ENCODE measurements at places on chromosomes 2 and 18.
A peak's percentile ranks its signal among the peaks of the same experiment; 100 is the strongest.

DNA sequence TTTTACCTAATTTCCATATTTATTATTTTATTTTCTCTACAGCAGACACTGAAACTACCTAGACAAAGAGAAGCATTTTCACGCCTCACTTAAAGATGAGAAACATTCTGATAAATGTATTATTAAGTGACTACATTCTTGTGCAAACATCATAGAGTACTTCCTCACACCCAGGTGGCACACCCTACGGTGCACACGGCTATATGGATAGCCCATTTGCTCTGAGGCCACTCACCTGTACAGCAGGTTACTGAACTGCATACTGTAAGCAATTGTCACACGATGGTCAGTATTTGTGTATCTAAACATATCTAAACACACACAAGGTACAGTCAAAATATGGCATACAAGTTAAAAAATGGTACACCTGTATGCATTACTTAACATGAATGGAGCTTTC is 481.4 kb downstream of the CMPK2 start:
- no peak for DNase-seq

GRCh38 chr2:74515271-74515980 is 1.2 kb downstream of the TLX2 start:
- no peak for DNase-seq

DNA sequence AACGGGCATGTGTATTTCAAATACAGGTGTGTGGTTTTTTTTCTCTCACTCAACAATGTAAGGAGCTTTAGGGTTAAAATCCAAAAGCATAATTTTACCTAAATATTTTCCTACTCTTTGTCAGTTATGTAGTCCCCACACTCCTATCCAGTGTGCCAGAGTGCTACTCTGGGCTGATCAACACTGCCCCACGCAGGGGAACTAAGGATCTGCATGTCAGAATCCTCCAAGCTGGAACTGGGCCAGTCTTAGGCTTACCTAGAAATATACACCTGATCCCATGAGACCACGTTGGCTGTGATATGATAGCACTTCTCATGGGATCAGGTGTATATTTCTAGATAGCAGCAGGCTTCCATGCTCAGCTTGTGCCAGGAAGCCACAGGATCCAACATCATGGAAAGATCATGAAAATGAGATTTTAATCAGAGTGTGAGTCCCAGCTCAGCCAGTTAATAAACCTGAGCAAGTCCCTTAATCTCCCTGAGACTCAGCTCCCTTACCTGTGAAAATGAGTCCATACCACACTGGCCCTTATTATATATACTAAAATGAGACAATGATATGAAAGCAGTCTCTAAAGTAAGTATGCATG is 29.7 kb downstream of the CCDC141 start:
- DNase-seq, result no peak

DNA sequence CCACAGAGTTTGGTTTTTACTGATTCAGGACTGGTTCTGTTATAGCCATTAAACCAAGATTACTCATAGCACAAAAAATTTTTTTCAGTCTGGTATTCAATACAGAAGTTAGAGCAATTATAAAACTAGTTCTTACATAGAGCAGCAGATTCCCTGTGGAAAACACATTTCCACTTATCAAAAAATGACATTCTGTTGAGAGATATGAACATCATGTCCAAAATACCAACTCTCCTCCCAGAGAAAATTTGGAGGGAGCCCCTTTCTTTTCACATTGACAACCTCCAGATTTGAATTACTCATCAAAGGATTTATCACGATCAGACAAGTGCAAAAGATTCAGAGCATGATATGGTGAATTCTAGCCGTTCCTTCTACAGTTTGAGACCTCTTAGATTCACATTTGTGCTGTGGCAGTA is 126.8 kb upstream of the SERPINE2 start:
- DNase-seq, result no peak

GRCh38 chr18:814300-815084 is 2.5 kb upstream of the YES1 start:
- no peak for DNase-seq

GRCh38 chr2:128601298-128602037 is 282.8 kb upstream of the HS6ST1 start:
- no peak for DNase-seq

GRCh38 chr2:187054501-187055319 is 205.7 kb upstream of the ZSWIM2 start:
- DNase-seq, result no peak

DNA sequence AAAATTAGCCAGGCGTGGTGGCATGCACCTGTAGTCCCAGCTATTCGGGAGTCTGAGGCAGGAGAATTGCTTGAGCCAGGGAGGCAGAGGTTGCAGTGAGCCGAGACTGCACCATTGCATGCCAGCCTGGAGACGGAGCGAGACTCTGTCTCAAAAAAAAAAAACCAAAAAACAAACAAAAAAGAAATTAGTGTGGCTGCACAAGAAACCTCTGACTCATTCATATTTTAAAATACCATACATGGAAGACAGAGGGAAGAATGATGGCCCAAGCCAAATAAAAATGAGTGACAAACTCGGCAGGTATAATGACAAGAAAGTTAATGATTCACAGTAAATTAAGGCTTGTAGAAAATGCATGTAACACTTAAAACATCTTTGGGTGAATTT is 875.8 kb downstream of the EPHA4 start:
- DNase-seq, result no peak

GRCh38 chr18:59516356-59517155 is 157.5 kb upstream of the LMAN1 start:
- DNase-seq, result peak; percentile 27

- DNase-seq, result no peak
These were observed 58.9 kb upstream of the THUMPD2 start for GRCh38 chr2:39837856-39838453.

DNA sequence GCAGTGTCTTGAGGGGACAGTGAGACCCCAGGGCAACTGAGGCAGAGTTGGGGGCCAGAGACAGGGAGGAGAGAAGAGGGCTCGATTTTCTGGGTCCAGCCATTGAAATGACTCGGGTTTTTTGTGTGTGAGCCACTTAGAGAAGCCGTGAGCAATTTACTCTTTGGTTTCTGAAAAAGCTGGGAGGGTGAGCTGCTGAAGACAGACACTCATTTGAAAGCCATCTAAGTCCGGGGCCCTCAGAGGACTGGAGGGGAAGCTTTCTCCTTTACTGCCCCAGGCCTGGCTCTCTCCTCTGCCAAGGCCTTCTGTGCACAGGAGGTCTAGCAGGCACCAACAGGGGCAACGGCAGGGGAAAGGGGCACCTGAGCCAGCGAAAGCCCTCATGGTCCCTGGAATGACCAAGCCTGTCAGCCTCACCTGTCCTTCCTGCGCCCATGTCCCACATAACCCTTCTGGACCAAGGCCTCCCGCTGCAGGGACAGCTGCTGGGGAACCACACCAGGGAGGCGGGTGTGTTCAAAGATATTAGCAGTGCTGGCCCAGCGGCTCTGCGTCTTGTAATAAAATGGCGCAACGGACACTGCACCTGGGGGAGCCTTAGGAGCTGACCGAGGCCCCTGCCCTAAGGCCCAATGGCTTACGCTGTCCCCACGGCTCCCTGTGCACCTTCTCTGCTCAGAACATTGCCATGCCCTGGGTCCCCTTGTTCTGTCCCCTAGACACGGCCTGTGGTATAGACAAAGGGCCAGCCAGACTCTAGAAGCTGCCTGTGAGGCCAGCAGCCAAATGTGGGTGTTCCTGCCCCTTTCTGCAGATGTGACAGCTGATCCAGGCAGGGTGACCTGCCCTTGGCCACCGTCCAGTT is 45.8 kb downstream of the HS6ST1 start:
- no peak for DNase-seq

- DNase-seq, result no peak
These were observed 21.7 kb downstream of the REV1 start for GRCh38 chr2:99468155-99468554.

- no peak for DNase-seq
These were observed 4.6 kb downstream of the TBC1D8 start for GRCh38 chr2:101146535-101146934.

- DNase-seq, result no peak
These were observed 8.6 kb upstream of the CDCA7 start for GRCh38 chr2:173346035-173346434.

- DNase-seq, result no peak
These were observed 1130.3 kb downstream of the DPP10 start for GRCh38 chr2:115572746-115573145.

- DNase-seq, result no peak
These were observed 32.3 kb downstream of the SCN9A start for GRCh38 chr2:166343467-166343866.

GRCh38 chr2:168186452-168186851 is 60.9 kb downstream of the STK39 start:
- DNase-seq, result no peak

DNA sequence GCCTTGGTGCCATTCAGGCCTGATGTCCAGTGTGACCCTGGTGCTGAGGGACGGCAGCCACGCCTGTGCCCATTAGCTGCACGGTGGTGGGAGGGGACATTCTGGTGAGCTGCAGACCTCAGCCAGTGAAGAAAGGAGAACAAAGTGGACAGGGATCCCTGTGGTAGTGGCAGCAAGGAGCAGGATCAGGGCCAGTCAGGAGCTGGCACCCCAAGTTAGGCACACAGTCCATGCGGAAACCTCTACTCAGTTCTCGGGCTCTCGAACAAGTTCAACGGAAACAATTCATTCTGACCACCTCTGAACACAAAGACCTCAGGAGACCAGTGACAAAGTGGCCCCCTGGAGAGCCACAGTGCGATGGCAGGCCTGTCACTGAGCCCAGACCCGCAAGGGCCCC is 30.1 kb downstream of the COA5 start:
- DNase-seq, result no peak

DNA sequence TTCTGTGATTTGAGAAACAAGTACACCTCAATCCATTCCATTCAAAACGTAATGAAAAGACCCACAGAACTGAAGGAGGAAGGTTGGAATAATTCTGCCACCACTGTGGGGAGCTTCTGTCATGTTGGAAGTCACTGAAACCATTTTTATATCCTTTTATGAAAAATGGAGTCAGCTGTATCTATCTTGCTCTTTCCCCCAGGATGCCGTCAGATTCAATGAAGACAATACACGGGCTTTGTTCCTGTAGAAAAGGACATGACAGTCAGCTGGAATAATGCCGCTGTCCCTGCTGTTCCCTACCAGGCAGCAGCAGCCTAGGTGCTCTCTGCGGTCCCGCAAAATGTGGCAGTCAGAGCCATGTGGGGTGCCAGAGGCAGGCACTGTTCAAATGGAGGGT is 52.5 kb upstream of the APCDD1 start:
- no peak for DNase-seq

DNA sequence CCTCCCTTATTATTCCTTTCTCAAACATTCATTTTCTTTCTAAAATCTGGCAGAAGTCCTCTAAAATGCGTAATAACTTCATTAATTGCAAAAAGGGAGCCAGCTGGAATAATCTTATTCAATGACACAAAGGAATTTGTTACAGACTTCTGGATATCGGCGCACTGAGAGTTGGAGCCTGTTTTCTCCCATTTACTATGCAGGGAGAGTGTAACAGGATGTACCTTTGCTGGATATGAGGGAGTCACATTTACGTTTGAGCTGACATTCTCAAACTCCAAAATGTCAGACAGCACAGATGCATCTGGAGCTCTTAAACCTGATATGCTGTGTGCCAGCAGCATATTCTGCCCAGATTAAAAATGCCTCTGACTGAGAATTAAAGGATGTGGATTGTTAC is 275.3 kb downstream of the TMX3 start:
- DNase-seq, result no peak

GRCh38 chr2:235951493-235951892 is 216.7 kb downstream of the GBX2 start:
- no peak for DNase-seq

DNA sequence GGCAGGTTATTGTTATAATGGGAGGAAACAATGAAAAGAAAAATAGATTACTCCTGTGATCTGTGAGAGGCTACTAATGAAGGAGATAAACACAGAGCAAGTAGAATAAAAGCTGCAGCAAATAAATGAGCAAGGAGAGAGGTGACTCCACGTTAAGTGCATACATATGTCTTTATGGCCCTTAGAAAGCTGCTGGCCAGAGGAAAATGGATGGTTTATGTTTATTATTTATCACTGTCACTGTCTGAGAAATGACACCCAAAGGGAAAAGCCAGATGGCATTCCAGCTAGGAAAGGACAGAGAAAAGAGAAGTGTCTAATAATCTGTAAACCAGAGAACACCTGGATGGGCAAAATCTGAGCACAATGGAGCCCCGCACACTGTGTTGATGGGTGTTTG is 122.9 kb upstream of the DDX18 start:
- DNase-seq, result no peak

- DNase-seq, result no peak
These were observed 341.5 kb upstream of the ATP5MC3 start for GRCh38 chr2:175523001-175523400.

DNA sequence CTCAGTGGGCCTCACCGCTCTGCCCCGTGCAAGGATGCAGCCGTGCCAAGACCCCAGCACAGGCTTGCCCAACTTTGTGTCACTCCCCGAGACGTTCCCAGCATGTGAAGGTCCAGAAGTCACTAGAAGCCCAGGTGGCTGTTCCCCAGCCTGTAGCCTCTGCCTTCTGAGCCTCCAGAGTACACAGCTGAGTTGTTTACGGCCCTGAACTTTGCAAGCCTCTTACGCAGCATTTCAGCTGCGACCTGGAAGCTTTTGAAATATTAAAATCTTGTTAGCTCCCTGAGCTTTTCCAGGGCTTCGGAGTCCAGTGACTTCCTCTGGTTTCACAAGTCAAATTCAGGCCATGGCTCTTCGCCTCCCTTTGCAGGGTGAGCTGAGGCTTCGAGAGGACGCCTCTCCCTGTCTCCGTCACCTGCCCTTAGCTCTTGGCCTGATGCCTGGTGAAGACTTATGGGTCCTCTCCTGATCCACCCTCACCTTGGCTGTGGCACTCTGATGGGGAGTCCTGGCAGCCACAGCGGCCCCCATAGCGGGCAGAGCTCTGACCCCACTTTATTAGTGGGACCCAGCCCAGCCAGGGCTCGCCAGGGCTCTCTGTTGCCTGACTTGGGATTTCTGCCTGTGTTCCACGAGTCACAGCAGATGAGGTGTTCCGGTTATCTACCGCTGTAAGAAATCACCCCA is 76.5 kb upstream of the HPCAL1 start:
- DNase-seq, result no peak

DNA sequence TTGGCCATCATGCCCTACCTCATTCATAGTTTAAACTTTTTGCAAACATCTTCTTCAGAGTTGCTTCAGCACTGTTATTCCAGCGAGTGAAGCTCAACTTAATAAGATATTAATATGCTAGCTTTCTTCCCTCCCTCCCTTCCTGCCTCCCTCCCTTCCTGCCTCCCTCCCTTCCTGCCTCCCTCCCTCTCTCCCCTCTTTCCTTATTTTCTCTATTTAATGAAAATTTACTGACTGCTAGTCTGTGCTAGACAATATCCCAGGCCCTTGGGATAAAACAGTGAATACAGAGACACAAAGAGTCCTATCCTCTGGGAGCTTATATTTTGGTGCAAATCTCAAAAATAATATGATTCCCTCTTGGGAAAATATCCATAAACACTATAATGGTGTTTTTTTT is 42.9 kb downstream of the DOCK10 start:
- no peak for DNase-seq

DNA sequence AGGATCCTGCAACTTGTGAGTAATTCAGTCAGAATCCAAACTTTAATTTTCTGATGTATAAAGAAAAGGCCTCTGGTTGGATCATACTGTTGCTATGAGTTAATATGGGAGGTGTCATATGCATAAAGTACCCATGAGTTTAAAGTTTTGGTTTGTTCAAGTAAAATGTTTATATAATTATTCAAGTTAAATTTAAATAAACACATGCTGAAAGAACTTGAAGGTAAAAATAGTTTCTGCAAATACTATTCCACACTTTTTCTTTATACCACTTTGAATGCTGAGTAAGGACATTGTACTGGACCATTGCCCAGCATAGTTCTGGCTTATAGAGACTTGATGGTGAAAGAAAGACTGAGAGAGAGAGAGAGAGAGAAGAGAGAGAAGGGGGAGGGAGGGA is 30.7 kb downstream of the PKP4 start:
- no peak for DNase-seq
